ENCODE measurements at places on chromosomes 1 and 21.

GRCh38 chr1:172637522-172637921 lies 21.4 kb upstream of the FASLG start:
- DNase-seq, result no peak

DNA sequence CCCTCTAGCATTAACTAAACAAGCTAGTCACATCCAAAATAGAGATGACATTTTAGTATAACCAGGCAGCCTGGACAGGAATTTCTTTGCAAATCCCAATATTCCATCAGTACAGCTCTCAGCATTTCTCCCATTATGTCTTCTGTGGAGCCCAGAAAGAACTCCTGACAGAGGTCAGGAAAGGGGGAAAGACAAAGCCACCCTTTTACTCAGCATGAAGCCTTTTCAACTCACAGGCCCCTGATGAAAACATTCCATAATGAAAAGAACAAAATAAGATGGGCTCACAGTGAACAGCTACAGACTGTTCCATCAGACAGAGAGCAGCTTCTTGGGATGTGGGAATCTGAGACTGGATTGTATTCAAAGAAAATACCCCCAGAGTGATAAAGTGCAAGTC lies 80.6 kb downstream of the TEX35 start:
- no peak for DNase-seq

GRCh38 chr1:98373056-98373455 lies 288.5 kb upstream of the SNX7 start:
- DNase-seq, result no peak

- no peak for DNase-seq
These were observed 894.4 kb downstream of the TTLL7 start for GRCh38 chr1:83104558-83104957.

- DNase-seq, result no peak
These were observed 30.0 kb downstream of the DNASE2B start for GRCh38 chr1:84428235-84428634.

- no peak for DNase-seq
These were observed 61.4 kb upstream of the CD34 start for GRCh38 chr1:207972337-207972736.

- DNase-seq, result no peak
These were observed 7.2 kb upstream of the DSCAM start for GRCh38 chr21:40853956-40854688.

- no peak for DNase-seq
These were observed 220.3 kb downstream of the SIPA1L2 start for GRCh38 chr1:232409584-232409983.

DNA sequence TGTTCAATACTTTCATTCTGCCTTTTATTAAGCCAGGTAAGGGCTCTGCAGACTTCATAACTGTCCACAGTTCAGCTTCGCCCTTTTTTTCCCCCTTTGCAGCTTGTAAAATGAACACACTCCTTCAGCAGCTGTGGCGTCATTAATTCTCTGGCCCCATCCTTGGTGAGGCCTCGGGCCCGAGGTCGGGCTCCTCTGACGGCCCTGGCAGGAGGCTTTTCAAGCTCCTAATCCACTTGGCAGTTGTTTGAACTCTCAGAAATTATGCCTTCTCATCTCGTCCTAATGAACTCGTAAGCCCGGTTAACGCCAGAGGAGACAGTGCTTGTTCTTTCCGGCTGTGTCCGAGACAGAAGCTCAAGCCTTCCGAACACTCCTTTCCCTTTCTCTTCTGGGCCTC lies 18.1 kb upstream of the EPHA8 start:
- DNase-seq, result no peak

DNA sequence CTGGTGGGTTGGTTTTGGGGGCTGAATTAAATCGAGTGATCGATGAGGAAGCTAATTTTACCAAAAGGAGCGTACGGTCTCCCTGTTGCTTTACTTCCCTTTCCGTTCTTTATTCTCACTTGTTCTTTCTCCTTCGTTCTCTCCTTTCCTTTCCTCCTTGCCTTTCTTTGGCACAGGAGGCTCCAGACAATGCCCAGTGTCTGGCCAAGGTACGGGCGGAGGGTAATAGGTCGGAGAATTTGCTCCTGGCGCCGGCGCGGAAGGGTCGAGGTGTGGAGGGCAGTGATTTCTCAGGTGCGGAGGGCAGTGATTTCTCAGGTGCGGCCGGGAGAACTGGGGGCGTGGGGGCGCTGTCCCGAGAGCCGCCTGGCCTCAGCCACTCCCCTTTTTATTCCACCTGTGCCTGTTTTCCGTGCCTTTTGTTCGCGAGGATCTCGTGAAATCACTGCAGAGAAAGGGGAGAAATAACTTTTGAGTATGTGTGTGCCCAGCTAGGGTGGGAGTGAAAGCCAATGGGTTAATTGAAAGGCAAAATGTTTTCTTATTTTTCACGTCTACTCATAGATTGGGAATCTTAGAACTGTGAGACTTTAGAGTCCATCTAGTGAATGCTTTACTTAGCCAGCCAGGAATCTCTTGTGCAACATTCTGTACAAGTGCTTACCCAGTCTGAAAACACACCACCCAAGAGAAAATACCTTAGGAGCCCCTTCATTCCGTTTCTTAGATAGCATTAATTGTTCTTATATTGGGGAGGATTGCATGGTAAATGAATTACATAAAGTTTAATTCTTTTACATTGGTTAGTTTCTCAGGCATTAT lies 1.3 kb downstream of the FNBP1L start:
- DNase-seq, result no peak
